ENCODE measurements at places on chromosomes 2 and 18.

GRCh38 chr2:156435718-156436496, at the start of gene GPD2:
Gene GPD2, plus strand, starts transcription at chr2:156436379. Its CDS starts 39,727 bp downstream, at chr2:156476106.
- DNase-seq = peak; percentile 46

DNA sequence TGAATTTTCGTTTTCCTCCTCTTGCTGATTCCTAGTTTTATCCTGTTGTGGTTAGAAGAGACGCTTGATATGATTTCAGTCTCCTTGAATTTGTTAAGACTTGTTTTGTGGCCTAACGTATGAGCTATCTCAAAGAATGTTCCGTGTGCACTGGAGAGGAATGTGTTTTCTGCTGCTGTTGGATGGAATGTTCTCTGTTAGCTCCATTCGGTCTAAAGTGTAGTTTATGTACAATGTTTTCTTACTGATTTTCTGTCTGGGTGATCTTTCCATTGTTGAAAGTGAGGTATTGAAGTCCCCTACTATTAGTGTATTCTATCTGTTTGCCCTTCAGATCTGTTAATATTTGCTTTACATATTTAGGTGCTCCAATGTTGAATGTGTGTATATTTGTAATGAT, 25.9 kb downstream of the COLEC11 start:
- no peak for DNase-seq

DNA sequence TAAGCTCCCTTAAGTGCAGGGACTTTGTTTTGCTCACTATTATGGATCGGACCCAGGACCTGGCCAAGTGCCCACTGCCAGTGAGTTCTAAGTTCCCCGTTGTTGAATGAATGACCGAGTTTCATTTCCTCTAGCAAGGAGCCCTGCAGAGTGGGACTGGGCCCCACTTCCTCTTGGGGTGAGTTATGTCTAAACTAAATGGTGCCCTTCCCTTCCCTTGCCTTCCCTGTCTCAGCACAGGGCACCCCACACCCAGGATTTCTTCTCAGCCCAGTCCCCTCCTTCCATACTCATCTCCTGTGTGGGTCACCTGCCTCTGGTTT, 195.3 kb upstream of the HS6ST1 start:
- DNase-seq = no peak

DNA sequence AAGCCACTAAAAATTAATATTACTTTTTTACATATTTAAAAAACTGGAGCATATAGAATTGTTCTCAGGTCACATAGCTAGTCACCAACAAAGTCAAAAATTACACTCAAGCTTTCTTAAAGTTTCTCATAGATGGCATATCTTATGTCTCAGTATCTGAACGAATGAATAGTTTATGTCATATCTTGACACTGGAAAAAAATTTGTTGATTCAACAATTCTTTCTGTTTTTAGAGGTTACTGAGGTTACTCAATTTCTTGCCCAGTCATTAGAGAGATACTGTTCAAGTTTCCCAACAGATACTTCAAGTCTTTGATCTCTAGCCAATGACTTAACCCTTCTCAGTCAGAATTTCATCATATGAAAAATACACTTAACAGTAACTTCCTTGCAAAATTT, 113.1 kb upstream of the XIRP2 start:
- no peak for DNase-seq

GRCh38 chr2:174780191-174780840, 16.0 kb upstream of the CHRNA1 start:
- no peak for DNase-seq

DNA sequence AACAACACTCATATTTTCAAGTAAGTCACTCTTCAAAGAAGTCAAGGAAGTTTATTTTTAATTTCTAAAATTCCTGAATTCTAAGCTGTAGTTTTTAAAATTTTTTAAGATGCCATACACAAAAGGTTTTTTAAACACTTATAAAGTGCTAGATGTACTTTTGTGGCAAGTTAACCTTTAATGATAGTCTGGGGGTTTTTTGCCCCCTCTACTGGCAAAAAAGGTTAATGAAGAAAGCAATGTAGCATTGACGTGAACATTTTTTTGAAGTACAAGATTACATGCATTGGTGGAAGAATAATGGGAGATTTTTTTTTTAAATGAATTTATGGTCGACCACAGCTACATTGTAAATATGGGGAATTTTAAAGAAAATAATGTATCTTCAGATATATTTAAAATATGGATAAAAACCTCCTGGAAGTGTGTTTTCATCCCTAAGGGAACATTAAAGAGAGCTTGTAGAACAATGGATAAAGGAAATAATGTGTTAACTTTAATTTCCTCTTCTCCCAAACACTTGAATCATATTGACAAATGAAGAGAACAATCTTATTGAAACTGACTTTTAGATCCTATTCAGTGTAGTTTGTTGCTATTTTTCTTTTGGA, 12.6 kb downstream of the ITPRID2 start:
- DNase-seq = no peak

- no peak for DNase-seq
These were observed 50.8 kb downstream of the NCK2 start for GRCh38 chr2:105795575-105795934.

DNA sequence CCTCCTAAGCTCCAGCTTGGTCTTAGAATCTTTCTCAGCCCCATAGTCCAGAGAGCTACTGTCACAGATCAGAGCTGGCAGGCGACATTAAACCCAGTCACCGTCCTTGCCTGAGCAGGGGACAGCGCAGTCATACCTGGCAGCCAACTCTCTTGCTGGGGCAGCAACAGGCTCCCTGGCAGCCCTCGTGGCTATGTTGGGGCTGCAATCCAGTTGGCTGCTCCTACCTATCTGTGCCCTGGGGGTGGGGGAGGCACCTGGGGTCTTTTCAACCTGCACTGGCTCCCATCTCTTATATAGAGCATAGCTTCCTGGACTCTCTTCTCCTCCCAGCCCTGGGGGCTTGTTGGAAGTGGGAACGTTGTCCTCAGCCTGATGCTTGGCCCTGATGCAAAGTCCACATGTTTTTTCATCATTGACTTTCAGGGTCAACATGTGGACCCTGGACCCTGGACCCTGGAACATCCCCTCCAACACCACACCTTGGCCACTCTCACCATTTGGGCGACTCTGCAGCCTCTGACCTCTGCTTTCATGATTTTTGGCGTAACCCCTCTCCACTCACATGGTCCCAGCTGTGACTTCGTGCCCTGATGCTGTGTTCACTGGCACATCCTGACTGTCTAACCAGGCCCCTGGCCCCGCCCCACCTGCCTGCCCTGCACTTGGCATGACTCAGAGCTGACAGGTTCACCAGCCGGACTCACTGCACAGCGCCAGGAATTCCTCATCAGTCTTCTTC, 45.6 kb downstream of the ATOH8 start:
- peak; percentile 4 for DNase-seq

DNA sequence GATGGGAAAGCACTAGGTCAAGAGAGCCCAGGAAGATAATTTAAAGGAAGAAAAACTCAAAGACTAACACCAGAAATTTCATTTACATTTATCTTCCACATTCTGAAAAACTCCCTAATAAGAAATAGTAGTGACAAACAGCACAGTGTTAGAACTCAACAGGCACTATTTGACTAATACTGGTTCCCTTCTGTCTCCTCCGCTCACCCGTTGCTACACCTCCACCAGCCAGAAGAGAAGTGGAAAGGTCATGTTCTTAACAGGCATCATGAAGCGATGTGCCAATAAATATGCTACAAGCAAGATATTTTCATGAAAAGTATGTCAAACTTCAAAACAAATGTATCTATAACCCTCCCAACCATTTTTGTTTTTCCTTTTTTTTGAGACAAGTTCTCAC, 5.7 kb downstream of the ROCK1 start:
- DNase-seq = no peak

DNA sequence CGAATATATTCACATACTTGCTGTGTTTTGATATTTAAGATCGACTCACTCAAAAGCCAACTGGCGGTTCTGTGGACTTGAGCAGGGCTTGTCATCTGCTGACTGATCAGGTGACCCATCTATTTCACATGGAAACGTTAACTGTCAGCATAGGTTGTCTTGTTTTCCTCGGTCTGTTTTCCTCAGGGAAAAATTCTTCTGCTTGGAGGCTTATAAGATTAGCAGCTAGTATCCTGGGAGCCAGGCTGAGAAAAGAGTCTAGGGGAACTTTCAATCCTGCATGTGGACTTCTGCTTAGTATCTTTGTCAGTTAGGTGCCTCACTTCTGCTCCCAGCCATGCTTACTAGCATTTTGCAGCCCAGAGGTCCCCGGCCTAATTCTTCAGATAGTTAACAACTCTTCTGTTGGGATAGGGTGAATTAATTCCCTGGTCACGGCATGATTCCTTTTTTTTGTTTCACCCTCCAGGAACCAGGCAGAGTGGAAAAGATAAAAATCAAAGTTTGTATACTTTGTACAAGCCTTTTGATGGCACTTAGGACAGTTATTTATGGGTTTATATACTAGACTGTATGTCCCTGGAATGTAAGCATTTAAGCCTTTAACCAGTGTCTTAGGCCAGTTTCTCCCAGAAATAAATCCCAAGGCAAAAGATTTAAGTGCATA, 226.0 kb downstream of the GULP1 start:
- DNase-seq = no peak

GRCh38 chr2:172753610-172754009, 18.0 kb downstream of the RAPGEF4 start:
- no peak for DNase-seq

DNA sequence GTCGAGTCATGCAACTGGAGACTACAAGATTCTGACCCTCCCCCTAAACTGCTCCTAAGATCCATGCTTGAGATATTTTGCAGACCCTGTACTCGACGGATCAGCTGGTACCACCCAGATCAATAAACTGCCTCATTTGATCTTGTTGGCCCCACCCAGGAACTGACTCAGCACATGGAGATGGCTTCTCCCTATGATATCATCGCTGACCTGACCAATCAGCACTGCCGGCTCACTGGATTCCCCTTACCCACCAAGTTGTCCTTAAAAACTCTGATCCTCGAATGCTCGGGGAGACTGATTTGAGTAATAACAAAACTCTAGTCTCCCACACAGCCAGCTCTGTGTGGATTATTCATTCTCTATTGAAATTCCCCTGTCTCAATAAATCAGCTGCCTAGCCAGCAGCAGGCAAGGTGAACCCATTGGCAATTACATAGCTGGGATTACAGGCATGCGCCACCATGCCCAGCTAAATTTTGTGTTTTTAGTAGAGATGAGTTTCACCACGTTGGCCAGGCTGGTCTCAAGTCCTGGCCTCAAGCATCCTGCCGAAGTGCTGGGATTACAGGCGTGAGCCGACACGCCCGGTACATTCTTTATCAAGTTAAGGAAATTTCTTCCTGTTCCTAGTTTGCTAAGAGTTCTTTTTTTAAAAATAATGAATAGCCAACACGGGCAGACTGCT, 43.6 kb downstream of the VPS54 start:
- DNase-seq = no peak

GRCh38 chr2:115413791-115414190, 971.4 kb downstream of the DPP10 start:
- no peak for DNase-seq

- no peak for DNase-seq
These were observed 71.0 kb downstream of the ARL4C start for GRCh38 chr2:234425639-234426603.

DNA sequence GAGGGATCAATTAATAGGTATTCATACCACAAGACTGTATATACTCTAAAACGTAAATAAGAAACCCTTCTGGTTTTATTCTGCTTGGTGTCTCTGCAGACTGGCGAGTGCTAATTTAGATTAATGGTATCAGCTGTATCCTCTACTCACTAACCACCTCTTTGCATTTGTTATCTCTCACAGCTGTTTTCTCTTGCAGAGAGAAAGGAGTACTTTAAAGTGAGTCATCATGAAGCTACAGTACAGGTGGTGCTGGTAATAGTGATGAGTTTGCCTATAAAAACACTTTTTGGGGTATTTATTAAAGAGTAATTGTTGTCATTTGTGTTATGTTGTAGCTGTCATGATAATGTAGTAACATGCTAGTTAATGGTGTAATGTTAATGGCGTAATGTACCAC, 147.7 kb downstream of the NETO1 start:
- DNase-seq = no peak

DNA sequence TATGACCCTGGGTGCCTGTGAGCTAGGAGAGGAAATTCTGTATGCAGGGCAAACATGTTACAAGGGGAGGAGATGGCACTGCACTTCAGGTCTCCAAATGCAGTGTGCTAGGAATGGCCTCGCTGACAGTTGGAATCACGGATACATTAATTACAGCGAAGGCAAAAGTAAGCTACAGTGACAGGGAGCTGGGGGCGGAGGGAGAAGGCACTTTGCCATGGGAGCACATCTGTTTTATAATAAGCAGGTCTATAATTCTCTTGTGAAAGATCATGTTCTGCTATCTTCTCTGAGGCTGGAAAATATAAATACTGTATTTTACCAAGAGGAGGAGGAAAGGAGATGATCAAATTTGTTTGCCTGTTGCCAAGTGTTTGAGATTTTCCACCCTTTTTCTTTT, 56.3 kb upstream of the FZD5 start:
- DNase-seq = no peak

DNA sequence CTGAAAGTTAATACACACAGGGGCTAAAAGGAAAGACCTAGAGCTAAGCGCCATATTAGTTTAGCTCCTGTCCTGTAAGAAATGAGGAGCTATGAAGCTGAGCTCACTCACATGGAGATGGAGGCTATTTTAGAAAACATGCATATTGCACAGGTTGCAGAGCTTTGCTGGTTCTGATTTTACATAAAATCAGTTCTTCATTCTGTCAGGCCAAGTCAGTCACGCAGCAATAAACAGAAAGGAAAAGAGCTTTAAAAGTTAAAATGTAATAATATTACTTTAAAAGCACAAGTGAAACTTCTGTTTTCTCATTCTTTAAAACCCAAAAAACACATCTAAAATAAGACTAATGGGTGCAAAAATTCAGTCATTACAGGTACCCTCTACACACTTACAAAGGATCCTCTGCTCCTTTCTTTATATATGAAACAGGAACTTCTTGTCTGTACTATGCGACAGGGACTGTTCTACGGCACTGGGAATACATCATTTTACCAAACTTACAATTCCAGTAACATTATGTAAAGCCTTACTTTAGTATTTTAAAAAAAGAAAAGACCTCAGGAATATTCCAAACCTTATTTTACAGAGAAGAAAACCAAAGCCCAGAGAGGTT, 113.8 kb downstream of the THADA start:
- DNase-seq = no peak

DNA sequence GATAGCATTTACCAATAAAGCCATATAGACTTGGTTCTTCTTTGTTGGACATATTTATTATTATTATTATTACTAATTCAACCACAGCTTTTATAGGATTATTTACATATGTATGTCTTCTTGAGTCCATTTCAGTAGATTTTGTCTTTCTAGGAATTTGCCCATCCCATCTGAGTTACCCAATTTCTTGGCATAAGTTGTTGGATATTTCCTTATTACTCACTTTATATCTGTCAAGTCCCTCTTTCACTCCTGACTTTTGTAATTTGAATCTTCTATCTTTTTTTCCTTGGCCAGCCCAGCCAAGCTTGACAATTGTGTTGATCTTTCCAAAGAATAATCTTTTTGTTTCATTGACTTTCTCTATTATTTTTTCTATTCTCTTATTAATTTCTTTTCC, 543.7 kb downstream of the SUCLG1 start:
- no peak for DNase-seq

- no peak for DNase-seq
These were observed 122.3 kb upstream of the FHL2 start for GRCh38 chr2:105521176-105521575.
